Stimulated activated CD4-positive, alpha-beta T cell treated with anti-CD3 and anti-CD28 coated beads, Interleukin-4, amount 100 ng/mL, for 4 hours (primary cell): ENCODE measurements at places on chromosomes 4 and X.

GRCh38 chr4:48954314-48954713 is 31.8 kb upstream of the CWH43 start:
- DNase-seq = no peak

- no peak for DNase-seq
These were observed 22.6 kb downstream of the CSF2RA start for GRCh38 chrX:1291110-1291740.

GRCh38 chr4:145061318-145061920 is 36.6 kb downstream of the ANAPC10 start:
- DNase-seq = no peak

- no peak for DNase-seq
These were observed 61.0 kb downstream of the REELD1 start for GRCh38 chr4:146275370-146275769.

DNA sequence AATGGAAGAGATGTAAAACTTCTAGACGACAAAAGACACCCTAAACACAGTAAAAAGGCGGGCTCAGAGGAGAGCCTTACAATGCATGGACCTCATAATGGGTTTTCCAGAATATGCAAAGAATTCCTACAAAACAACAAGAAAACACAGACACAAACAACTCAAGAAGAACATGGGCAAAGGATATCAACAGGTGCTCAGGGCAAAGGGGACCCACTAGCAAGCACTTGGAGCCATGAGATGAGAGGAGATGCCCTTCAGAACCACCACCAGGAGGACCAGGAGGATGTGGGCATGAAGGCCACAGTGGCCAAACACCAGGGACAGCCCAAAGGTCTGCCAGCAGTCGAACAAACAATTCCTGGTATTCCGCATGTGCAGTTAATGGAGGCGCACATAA is 17.2 kb downstream of the PDZD4 start:
- no peak for DNase-seq

- DNase-seq = no peak
These were observed 506.7 kb downstream of the PCDH18 start for GRCh38 chr4:137025484-137026059.

- DNase-seq = no peak
These were observed 36.0 kb downstream of the RTL9 start for GRCh38 chrX:110394651-110395050.

GRCh38 chrX:110665223-110666002 is 130.2 kb downstream of the CHRDL1 start:
- no peak for DNase-seq

DNA sequence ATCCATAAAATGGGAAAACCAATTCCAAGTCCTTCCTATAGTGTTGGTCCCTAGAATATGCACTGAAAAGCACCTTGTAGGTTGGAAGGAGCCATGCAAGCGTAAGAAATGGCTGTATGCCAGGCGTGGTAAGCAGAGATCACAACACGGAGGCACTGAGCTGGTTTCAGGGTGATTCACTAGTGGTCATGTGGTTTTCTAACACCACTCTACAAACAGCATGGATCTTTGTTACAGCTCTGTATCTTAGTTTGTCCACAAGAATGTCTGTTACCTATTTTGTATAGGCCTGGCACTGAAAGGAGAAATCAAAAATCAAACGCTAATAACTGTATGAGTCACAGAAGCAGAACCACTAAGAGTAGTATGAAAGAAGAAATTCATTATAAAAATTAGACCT is 71.9 kb downstream of the MAGEB17 start:
- no peak for DNase-seq

DNA sequence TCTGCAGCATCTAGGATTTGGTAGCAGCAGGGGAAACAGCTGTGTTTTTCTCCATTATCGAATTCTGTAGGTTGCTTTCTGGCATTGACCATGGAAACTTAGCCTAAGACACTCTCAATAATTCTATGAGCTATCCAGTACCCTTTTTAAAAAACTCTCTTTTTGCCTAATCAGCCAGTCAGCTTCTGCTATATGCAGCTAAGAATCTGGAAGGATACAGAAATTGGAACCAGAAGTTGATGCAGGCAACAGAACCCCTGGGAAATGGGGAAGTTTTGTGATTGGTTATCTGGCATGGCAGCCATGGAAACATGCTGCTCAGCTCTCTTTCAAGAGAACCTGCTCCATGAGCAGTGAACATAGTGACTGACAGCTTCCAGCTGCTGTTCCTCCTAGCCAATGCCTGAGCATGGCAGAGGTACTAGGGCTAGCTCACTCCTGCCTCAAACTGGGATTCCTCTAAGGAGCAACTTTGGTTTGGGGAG is 417.6 kb upstream of the MAOA start:
- no peak for DNase-seq
